Activated CD4-positive, alpha-beta T cell treated with anti-CD3 and anti-CD28 coated beads for 1 hour (primary cell): ENCODE measurements at places on chromosomes 7 and 10.

DNA sequence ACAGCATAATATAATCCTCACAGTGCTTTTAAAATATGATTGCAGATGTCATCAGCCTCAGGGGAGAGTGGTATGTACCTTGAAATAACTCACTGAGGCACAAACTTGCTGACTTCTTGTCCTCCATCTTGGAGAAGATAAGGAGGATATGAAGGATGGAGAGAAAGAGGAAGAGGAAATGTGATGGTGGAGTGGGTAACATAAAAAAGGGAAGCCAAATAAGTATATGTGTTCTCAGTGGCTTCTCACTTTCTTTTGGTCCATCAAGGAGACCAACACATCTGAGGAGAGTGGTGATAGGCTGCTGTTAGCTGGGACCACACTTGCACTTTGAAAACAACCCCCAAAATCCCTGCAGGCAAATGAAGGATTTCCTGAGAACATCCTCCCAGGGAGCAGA, 21.6 kb upstream of the ZNF37A start:
- no peak for DNase-seq

DNA sequence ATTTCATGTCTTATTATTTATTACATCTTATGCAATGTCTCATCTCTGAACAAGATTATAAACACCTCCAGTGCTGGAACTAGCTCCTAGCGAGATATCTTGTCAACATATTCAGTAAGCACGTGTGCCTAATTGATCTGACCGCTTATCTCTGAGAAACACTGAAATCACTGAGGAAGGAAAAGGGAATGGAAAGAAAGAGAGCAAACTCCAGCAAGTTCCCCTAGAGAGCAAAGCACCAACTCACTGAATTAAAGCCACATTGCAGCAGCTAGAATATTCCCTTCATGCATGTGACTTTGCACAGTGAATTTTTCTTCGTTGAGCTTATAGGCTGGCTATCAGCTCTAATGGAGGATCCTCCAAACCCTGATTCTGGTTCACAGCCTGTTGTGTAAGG, 177.1 kb upstream of the FRMD4A start:
- DNase-seq = no peak

GRCh38 chr10:32929634-32930033, 28.4 kb downstream of the ITGB1 start:
- DNase-seq = no peak

- DNase-seq = no peak
Measured at GRCh38 chr10:80137031-80137862, 4.7 kb downstream of the PLAC9 start.

DNA sequence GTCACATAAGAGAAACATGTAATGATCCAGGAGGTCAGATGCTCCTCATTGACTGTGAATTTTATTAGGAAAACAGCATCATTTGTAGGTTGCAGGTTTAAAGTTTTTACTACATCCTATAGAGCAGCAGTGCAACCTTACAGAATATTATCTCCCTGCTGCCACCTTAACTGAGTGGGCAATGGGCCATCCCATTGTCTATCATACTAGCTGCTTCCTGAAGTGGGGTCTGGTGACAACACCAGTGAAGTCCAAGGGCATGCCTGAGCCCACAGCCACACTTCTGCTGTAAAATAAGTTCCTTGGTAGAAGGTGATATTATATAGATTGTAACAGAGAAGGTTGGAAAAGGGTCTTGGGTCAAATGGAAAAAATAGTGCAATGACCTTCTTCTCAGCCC, 4.0 kb upstream of the RAB18 start:
- no peak for DNase-seq
